ENCODE measurements at places on chromosomes 4 and X.

DNA sequence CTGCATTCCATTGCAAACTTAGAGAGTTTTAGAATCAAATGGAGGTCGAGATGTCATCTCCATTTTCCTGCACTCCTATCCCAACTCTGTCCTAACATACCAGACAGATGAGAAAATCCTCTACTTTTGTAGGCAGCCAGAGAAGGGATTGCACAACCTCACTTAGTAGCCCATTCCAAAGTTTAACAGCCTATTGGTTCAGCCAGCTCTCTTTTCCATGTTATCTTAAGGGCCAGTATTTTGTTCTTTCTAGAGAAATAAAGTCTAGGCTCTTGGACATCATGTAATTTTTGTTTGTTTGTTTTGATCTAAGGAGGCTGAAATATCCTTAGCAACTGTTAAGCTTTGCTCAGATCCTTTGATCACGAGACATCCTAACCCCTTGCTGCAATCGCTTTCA, 173.0 kb downstream of the COX18 start:
- DNase-seq: peak; percentile 91

- DNase-seq: no peak
Measured at GRCh38 chrX:15929194-15929593, 74.6 kb upstream of the AP1S2 start.

DNA sequence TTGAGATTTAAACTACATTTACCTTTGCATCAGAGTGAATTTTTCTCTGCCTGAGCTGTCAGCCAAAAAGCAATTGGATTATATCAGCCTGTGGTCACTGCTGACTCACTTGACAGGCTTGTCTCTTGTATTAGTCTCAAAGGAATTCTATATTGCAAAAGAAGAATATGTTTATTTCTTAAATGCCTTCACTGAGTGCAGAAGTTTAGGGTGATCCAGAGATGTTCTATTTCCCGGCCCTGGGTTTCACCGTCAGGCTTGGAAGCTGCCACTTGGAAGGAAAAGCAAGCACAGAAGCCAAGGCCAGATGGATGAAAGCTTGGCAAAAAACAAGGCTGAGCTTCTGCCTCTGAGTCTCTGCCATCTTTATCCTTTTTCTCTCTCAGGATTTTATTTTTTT, 80.9 kb downstream of the FAM114A1 start:
- DNase-seq: peak; percentile 96

- DNase-seq: no peak
Measured at GRCh38 chrX:63755892-63756291, 29.1 kb downstream of the ARHGEF9 start.

DNA sequence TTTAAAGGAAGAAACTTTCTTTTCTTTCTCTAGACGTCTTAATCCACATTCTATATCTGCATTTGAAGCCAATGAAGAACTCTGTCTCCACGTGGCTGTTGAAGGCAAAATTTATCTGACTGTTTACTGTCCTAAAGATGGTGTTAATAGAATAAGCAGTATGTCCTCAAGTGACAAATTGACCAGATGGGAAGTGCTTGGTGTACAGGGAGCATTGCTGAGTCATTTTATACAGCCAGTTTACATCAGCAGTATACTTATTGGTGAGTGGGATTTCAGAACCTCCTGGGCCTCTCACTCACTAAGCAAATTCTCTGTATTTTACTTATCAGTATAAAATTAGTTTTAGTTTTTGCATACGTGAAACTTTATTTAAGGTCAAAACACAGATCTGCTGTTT, 33.7 kb downstream of the ADAD1 start:
- DNase-seq: peak; percentile 11

DNA sequence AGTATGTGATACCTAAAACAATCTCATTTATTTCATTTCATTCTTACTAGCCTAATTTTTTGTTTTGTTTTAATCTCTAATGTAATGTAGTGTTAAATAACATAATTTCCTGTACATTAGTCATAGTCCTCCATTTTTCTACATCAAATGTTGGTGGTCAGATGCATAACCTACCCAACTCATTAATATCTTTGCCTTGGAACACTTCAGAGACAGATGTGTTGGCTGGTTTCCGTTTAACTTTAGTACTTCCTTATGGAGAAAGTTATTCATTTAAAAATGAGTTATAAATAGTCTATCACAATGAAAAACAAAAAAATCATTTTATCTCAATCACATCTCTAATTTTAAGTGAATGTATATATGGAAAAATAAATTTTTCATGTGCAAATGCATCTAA, 190.2 kb downstream of the ANTXR2 start:
- DNase-seq: no peak

- DNase-seq: no peak
Measured at GRCh38 chr4:306551-306961, 1.3 kb upstream of the ZNF732 start.

DNA sequence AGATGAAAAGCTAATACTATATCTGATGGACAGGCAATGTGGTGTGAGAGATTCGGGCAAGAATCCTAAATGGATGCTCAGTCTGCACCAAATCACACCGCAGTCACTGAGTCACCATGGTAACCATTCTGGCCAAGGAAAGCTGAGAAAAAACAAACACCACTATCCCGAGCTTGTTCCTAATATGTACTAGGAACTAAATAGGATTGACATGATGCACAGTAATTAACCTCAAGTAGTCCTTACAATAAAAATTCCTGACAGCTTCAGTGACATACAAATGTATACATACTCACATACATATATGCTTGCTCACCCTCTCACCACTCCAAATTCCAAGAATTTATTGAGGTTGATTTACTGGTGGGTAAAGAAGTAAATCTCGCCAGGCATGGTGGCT, 1.1 kb upstream of the RAB40A start:
- DNase-seq: peak; percentile 63

DNA sequence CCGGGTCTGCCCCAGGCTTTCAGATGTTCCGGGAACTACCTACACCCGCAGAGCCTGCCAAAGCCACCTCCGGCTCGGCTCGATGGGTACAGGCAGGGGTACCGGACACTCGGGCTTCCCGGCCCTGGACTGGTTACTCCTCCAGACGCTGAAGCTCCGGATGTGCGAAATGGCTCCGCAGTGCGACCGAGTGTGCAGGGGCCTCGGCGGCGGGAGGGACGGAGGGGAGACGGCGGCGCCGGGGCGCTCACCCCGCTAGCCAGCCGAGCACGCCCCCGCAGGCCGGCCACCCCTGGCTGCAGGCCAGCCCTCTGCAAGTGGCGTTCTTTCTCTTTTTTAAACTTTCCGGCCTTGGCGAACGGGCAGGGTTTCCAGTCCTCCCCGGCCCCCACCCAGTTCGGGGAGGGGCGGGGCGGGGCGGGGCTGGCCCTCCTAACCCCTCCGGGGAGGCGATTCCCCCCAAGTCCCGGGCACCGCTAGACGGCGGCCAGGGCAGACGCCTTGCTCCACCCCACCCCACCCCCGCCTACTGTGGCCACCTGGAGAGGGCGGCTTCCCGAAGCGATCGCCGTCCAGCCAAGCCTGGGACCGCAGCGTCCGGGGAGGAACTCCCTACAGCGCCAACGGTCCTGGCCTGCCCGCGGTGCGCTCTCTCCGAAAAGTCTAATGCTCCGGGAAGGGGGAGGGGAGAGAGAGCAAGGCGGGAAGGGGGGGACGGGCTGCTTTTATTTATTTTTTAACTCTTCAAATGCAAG, 7.5 kb downstream of the BCOR start:
- DNase-seq: no peak

- DNase-seq: no peak
Measured at GRCh38 chrX:85379174-85379907, at the start of gene POF1B. POF1B (minus strand) TSS chrX:85379665; CDS start chrX:85379454, 211 bp downstream.

GRCh38 chr4:184980261-184980660, 38.0 kb upstream of the HELT start:
- no peak for DNase-seq

- DNase-seq: peak; percentile 1
Measured at GRCh38 chr4:62455871-62456270, 1255.7 kb downstream of the ADGRL3 start.

GRCh38 chrX:70313503-70313902, 23.6 kb downstream of the KIF4A start:
- peak; percentile 48 for DNase-seq

- peak; percentile 83 for DNase-seq
Measured at GRCh38 chr4:15779306-15779705, 1.2 kb downstream of the CD38 start.

DNA sequence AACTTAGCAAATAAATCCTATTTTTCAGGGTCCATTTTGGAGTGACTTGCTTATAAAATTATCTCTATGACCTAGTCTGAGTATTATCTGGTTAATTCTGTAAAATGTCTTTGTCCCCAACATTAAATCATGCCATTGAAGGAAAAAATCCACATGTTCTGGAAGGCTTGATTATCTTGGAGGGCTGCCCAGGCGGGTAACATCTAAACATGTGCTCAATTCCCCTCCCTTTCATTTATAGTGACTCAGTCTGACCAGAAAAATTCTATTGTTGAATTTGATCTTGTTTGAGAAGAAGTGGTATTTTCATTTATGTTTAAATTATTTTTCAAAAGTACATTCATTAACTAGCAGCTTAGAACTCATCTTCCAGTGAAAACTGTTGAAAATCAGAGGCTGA, 55.4 kb upstream of the SLC10A7 start:
- peak; percentile 11 for DNase-seq

DNA sequence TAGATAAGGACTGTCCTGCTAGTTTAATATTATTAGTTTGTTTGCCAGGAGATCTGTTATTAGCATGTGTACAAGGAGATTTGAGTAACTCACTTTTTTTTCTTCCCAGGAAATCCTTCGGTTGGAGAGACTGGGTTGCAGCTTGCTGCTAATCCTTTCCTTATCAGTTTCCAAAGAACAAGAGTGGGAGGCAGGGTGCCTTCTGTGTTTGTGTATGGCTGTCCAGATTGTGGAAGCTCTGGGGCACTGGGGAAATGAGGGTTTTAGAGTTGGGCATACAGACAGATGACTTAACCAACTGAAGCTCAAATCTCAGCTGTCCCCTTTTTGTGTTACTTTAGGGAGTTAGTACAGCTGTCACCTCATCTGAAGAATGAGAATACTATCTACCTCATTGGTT, 12.6 kb upstream of the SUPT20HL1 start:
- no peak for DNase-seq

GRCh38 chr4:113834298-113834697, 72.8 kb upstream of the CAMK2D start:
- DNase-seq: no peak

- DNase-seq: peak; percentile 1
Measured at GRCh38 chr4:110900213-110900769, 277.4 kb upstream of the PITX2 start.

- no peak for DNase-seq
Measured at GRCh38 chrX:113001836-113002235, 161.2 kb upstream of the AMOT start.

GRCh38 chr4:123851521-123851920, 454.9 kb downstream of the SPRY1 start:
- no peak for DNase-seq

GRCh38 chr4:40963897-40964478, 214.2 kb downstream of the NSUN7 start:
- peak; percentile 46 for DNase-seq

- no peak for DNase-seq
Measured at GRCh38 chrX:42432552-42432951, 345.4 kb downstream of the PPP1R2C start.

DNA sequence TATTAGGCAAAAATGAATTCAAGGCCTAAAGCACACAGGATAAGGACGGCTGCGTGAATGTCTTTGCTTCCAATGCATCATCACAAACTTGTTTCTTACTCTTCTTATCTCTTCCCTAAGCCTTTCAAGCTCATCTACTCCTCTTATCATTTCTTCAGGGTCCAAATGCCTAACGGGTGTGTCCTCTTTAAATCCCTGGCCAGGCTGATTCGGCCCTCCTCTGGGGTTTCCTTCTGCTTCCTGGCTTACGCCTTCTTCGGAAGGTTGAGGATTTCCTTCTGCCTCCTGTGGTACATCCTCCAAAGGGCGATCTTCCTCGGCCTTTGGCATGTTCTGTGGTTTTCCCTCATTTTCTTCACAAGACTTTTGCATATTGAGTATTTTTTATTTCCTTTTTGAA, 1.3 kb downstream of the TCEAL8 start:
- DNase-seq: peak; percentile 22

DNA sequence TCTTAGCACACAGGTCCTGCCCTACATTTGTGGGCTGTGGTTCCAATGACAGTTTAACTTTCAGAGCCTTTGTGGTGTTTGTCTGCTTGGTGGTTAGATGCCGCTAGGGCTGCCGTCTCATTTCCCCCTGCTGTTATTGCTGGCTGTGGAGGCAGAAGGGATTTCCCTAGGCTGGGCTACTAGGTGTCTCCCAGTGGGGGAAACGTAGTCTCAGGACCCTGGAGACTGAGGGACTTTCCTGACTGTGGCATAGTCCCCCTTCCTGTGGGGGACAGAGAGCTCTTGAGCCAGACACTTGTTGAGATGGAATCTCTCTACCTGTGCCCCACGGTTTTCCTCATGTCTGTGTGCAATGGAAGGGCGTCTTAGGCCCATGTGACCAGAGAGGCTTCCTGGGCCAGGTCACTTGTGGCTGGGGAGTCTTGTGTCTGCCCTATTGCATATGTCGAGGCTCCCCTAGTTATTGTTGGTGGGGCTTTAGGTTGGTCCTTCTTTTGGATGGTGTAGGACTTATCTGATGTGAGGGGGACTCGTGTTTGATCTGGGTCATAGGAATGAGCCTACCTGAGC, 68.2 kb downstream of the ARHGAP10 start:
- DNase-seq: peak; percentile 62

GRCh38 chr4:2971275-2971674, 7.9 kb downstream of the GRK4 start:
- no peak for DNase-seq

DNA sequence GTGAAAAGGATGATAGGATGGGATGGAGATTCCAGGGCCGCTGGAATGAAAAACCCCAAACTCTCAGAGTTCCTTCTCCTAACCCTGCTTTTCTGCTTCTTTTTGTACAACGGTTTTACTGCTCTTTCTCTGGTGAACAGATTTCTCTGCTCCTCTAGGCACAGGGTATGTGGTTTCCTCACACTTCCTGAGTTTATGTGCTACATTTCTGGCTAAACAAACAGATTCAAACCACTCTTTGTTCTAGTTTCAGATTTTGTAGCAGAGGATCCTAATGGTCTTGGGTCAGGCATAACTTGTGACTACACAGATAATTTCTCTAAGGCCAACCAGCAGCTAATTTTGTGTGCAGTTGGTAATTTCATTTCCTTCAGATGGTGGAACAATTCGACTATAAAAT, 52.6 kb downstream of the OSTC start:
- DNase-seq: peak; percentile 59

GRCh38 chrX:72408885-72409284, 103.2 kb upstream of the CITED1 start:
- DNase-seq: no peak

DNA sequence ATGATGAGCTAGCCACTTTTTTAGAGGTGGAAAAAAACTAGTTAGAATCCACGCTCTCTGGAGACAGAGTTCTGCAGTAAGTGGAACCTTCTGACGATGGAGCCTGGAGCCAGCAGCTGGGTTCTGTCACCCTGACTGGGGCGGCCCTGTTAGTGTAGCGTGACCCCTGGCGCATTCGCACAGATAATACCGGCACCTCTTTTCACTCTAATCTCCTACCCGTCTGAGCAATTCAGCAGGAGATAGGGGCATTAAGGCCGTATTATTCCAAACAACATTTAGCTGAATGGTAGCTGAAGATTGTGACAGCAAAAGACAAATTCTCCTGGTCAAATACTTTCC, 292.6 kb downstream of the FBXO8 start:
- DNase-seq: peak; percentile 25

GRCh38 chr4:78179196-78179595, 122.1 kb downstream of the FRAS1 start:
- no peak for DNase-seq

GRCh38 chr4:182062936-182063335, 180.3 kb upstream of the TENM3 start:
- DNase-seq: peak; percentile 92

GRCh38 chrX:40010550-40011321, 87.0 kb downstream of the BCOR start:
- DNase-seq: peak; percentile 24

- no peak for DNase-seq
Measured at GRCh38 chr4:88747351-88747750, 49.7 kb upstream of the NAP1L5 start.
